Left kidney (tissue), 8 donors: ENCODE measurements at places on chromosomes 1 and 21.

DNA sequence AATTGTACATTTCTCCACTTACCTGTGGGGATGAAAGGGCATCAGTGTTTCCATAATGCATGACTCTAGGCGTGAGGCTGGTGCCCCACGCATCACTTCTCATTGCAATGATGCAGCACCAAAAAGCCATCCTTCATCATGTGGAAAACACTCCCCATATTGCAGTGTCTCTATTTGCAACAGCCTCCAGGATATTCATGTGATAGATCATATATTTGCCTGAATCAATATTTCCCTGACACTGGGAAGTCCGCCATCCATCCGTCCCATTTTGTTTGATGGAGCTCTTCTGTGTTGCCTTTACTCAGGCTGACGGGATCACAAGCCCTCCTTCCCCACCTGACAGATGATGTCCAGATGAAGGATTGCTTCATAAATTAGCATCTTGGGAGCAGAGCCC lies 74.5 kb upstream of the CAMK1G start:
- no peak for DNase-seq

GRCh38 chr1:157289424-157290105 lies 151.4 kb upstream of the ETV3 start:
- no peak for DNase-seq

GRCh38 chr1:228385232-228385631 lies 21.4 kb downstream of the TRIM11 start:
- no peak for DNase-seq

- DNase-seq: peak; percentile 90
Observed at GRCh38 chr1:16055613-16056520, 12.3 kb downstream of the CLCNKB start.

GRCh38 chr1:6930732-6931300 lies 145.6 kb downstream of the CAMTA1 start:
- no peak for DNase-seq

- no peak for DNase-seq
Observed at GRCh38 chr1:228177721-228178710, 12.4 kb downstream of the IBA57 start.

- DNase-seq: no peak
Observed at GRCh38 chr1:44717156-44717555, 13.8 kb downstream of the RNU5D-1 start.

GRCh38 chr1:37424523-37424922 lies 49.9 kb upstream of the ZC3H12A start:
- no peak for DNase-seq

- peak; percentile 75 for DNase-seq
Observed at GRCh38 chr1:93708734-93709481, 27.3 kb upstream of the BCAR3 start.

- no peak for DNase-seq
Observed at GRCh38 chr21:25872271-25872670, 137.5 kb downstream of the GABPA start.

GRCh38 chr1:190373705-190374336 lies 103.8 kb downstream of the BRINP3 start:
- DNase-seq: peak; percentile 4

GRCh38 chr1:20359451-20360330 lies 69.0 kb downstream of the VWA5B1 start:
- DNase-seq: no peak

GRCh38 chr1:198918920-198919319 lies 280.1 kb downstream of the PTPRC start:
- no peak for DNase-seq

DNA sequence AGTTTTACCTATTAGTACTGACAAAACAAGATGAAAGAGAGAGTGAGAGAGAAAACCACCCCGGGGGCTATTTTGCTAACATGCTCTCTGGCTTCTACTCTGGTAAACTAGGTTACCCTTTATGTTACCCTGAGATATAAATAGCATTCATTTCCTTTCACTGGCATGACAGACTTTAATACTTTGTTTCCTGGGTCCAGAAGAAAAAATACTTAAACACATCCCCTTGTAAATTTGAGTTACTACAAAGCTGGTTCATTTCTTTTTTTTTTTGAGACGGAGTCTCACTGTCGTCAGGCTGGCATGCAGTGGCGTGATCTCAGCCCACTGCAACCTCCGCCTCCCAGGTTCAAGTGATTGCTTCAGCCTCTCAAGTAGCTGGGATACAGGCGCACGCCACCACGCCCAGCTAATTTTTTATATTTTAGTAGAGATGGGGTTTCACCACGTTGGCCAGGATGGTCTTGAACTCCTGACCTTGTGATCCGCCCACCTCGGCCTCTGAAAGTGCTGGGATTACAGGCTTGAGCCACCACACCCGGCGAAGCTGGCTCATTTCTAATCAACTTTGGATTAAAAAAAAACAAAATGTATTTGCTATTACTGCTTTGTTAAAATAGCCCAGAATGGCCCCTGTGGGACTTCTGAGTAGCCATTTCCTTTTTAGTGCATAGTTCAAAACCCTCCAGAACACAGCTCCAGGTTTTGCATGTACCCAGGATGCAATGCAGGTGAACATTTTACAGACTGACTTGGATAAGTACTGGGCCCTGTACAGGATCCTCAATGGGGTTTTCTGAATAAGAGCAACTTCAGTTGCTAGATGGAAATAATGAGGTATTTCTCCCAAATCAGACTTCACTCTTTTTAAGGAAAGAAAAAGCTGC lies 20.6 kb downstream of the INPP5B start:
- DNase-seq: no peak

GRCh38 chr1:79363430-79363829 lies 356.9 kb upstream of the ADGRL4 start:
- no peak for DNase-seq

DNA sequence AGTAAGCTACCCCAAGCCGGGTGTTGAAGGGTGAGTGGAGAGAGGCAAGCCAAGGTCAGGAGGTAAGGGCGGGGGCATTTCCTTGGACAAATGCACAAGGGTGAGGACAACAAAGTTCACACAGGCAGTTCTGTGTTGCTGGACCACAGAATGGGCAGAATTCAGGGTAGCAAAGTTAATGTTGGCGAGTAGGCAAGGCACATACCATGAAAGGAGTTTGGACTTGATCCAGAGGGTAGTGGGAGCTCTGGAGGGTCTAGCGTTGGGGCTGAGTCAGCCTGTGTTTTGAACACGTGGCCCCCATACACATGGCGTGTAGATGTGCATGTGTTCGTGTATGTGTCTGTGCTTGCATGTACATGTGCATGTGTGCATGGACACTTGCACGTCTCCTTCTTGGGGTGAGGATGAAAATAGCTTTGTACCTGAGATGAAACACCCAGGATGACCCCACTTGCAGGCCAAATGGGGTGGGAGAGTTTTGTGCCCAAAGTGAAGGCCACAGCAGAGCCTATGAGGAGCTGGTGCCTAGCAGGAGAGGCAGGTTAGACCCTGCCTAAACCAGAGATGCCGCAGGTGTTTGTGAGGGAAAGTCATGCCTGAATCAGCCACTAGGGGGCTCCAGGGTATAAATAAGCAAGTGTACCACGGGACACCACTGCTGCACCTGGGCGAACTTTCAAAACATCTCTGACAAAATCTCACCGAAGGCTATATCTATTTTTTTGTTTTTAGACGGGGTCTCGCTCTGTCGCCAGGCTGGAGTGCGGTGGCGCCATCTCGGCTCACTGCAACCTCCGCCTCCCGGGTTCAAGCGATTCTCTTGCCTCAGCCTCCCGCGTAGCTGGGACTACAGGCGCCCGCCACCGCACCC lies 21.8 kb downstream of the SLC27A3 start:
- peak; percentile 67 for DNase-seq

DNA sequence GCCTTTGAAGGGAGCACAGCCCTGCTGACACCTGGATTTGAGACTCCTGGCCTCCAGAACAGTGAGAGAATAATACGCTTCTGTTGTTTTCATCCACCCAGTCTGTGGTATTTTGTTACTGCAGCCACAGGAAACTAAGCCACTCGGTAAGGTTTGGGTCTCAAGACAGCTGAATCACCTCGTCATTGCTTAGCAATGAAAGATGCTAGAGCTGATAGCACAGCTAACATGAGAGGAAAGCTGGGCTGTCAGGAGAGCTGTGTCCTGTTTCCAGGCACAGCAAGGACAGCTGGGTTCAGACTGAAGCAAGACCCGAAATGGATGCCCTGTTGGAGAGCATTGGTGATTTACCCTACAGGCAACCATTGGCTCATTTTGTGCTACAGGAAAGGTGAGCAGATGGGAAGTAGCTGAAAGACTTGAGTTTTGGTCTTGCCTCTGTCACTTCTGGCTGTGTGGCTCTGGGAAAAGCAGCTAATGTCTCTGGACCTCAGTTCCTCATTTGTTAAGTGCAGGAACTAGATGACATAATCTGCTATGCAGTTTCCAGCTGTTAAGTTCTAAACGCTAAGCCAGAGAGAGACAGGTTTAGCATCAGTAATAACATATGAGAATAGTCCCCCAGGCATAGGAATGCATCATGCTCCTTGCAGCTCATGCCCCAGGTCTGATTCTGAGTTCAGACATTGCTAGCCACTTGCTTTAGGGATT lies 58.0 kb downstream of the CLIC6 start:
- no peak for DNase-seq

DNA sequence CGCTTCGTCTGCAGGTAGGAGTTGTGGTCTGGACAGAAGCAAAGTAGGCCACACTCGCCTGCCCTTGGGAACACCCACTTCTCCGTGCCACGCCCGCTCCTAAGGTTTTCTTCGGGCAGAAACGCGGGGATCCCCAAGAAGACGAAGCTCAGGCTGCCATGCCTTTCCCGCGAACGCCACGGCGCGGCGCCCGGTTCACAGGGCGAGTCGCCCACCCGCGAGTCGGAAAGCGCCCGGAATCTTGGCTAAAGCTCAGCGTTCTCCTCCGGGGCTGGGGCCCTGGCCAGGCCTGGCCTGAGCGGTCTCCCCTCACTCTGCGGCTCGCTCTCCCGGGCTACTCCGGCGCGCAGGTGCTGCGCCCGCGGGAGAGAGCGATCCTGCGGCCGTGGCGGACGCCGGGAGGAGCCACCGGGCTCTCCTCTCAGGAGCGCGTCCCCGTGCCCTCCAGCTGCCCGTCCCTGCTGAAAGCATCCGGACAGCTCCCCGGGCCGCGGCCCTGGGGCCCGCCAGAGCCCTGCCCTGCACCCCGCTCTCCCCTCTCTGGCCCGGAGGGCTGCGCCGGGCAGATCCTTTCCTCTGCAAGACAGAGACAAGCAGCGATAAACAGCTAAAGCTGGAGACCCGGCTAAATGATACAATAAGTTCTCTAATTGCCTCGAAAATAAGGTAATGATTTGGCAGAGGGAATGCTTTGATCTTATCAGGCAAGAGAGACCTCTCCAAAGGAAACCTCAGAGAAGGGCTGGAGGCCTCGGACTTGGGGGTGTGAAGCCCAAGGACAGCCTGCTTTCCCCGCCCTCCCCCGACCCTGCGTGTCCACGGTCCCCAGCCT lies 6.7 kb upstream of the WNT2B start:
- peak; percentile 58 for DNase-seq

DNA sequence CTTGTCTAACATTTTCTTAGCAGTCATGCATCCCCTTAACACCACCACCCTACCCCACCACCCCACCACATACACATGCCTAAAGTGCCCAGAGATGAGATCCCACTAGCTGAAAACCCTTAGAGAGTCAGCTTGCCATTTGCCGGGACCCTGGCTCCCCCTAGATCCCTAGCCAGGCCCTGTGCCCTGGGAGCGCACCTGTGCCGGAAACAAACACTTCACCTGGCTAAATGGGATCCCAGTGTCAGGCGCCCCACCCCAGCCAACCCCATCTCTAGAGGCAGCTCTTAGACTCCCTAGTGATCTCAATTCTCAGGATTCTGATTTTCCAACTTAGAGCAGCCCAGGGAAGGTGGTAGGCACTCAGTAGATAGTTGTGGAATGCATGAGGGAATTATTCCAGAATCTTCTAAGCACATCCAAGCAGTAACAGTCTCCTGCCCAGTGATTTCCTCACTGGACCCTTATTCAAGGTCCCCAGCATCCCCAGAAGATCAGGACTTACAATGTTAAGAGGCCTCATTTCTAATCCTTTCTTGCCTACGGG lies 105.2 kb downstream of the LAMC2 start:
- DNase-seq: no peak

GRCh38 chr1:26158908-26159742 lies at the start of gene FAM110D:
TSS of gene FAM110D (plus strand) at chr1:26159079. CDS start at chr1:26161292, 2,213 bp downstream.
- DNase-seq: no peak

DNA sequence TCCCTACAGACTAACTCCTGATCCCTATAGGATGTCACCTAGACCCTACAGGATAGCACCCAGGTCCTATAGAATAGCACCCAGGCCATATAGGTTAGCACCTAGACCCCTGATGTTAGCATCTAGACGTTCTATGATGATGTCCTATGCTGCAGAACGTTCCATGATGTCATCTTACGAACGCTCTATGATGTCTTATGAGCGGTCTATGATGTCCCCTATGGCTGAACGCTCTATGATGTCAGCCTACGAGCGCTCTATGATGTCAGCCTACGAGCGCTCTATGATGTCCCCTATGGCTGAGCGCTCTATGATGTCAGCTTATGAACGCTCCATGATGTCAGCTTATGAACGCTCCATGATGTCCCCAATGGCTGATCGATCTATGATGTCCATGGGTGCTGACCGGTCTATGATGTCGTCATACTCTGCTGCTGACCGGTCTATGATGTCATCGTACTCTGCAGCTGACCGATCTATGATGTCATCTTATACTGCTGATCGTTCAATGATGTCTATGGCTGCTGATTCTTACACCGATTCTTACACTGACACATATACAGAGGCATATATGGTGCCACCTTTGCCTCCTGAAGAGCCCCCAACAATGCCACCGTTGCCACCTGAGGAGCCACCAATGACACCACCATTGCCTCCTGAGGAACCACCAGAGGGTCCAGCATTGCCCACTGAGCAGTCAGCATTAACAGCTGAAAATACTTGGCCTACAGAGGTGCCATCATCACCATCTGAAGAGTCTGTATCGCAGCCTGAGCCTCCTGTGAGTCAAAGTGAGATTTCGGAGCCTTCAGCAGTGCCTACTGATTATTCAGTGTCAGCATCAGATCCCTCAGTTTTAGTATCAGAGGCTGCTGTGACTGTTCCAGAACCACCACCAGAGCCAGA lies 9.5 kb downstream of the SON start:
- no peak for DNase-seq

DNA sequence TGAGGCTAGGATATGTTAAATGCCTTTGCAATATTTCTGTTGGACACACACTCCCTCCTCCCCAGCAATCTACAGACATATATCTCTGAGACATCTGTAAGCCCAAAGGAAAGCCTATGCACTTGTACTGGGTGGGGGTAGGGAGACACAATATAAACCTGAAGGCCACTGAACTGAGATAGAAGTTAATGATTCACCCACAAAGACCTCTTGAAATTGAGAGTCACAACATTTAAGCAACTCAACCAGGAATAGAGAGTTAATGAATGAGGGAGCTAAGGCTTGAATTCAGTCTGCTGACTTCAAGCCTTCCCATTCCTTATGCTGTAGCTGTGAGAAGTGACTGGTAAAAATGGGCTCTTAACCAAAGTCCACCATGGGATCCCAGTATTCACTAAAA lies 5.0 kb downstream of the OR10J1 start:
- peak; percentile 15 for DNase-seq

DNA sequence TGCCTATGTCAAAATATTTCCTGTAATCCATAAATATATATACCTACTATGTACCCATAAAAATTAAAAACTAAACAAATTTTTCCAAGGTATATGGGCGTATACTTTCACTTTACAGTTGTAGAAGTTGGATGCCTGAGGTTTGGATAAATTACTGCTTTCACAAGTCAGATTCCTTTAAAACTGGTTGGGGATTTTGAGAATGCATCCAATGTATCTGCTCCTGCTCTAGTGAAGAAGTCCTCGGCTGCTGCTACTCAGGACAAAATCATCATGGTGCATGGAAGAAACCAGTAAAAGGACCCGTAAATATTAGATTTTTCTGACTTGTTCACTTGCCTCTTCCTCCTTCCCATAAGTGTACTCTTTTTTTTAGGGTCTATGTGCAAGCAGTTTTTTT lies 841.1 kb downstream of the USP25 start:
- no peak for DNase-seq
